Activated CD4-positive, alpha-beta memory T cell treated with anti-CD3 and anti-CD28 coated beads for 36 hours (primary cell): ENCODE measurements at places on chromosomes 4 and X. TPM values are rescaled to one million over a fixed set of nuclear protein-coding genes. Genes with fewer than 3 reads are reported as not detected.

Gene FRG2
- total RNA-seq: 0.10 TPM

Gene GABRE
- not detected for total RNA-seq

DNA sequence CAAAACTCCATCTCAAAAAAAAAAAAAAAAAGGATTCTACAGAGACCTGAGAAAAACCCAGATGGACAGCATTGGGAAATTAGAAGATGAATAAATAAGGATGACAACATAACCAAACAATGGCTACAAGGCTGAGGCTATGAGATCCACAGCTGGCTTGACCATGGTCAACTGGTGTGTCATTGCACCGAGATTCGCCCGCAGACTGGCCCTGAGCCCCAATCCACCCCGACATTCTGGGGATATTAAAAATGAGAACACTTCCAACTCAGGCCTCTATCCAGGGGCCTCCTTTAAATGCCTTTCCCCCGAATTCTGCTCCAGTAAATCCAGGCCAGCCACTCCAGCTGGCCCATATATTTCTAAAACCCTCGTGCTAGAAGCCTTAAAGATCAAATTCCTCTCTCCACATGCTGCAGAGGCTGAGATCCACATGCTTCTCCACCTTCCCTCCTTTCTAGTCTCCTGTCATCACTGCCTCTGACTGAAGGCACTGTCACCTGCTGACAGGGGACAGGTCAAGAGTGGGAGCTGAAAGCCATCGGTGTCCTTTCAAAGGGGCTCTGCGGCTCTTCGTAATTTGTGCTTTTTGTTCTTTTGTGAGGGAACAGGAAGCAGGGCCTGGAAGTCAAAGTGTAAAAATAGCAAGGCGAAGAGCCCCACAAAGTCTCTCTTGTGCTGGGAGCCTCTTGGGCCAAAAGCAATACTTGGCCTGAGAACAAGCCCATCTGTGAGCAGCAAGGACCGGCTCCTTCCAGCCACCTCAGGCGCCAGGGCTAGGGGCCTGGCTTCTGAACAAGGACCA, 203.7 kb downstream of the NSUN7 start:
- no peak for DNase-seq

DNA sequence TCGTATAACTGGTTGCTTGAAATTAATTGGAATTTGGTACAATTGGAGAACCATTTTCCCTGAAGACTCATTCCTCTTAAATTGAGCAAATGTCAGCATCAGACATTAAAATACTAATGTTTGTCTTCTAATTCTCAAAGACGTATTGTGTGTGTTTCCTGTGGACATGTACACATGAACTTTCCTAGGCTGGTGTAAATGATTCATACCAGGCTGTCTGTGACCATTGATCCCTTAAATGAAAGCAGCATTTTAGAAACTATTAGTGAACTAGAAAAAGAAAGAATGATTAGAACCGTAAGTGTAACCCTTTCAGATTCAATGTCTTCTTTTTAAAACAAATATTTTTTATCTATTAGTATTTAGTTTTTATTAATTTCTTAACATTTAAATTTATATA, 332.9 kb downstream of the PPP3CA start:
- no peak for DNase-seq

DNA sequence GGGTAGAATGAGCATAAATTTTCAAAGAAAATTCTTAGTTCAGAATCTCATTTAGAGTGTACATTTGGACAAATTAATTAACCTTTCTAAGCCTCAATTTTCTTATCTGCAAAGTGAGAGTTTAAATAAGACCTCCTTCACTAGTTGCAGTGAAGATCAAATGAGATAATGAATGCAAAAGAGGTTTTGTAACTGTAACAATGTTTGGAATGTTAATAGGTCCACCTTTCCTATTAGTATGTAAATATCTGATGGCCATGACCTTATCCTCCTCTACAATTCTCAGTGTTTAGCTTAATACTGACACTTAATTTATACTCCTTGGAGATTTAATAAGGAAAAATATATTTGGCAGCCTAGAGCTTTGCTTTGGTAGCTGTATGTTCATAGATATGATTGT, 138.8 kb downstream of the GABRG1 start:
- no peak for DNase-seq

- no peak for DNase-seq
These were observed 230.8 kb upstream of the ANKRD50 start for GRCh38 chr4:124943145-124943889.
